ENCODE measurements at places on chromosomes 3 and 15.

DNA sequence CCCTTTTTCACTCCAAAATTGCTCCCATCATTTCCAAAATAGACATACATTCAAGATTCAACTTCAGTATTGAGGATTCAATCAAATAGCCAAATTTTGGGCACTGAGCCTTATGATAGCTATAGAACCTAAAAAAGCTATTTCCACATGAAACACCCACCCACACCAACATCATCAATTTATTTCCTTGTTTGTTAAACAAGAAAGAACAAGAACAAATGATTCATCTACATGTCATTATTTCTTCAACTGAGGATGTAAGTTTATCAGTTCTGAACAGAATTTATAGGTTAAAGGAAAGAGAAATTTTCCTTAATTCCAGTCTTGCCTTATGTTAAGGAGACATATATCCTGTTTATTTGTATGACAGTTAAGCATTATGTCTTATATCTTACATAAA is 32.2 kb downstream of the DPPA2 start:
- DNase-seq = no peak

DNA sequence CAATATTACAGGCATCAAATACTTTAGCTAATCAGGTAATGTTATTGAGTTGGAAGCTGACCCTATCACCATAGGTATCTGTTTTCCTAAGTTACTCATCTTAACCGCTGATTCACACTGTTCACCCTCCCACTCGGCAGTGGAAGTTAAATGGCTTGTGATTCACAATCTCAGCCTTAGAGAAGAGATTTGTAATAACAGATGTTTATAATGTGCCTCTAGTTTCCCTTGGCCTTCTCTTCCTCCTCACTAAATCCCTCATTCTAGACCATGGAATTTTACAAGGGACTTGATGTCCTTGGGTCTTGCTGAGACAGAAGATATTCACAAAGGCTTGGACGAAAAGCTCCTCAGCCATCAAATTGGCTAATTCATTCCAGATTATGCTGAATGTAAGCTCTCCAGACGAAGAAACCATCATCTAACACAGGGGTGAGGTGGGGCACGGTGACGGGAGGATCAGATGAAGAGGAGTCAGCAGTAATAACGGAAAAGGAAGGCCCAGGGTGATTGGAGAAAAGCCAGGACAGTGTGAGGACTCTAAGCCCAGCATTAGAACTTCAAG is 931.7 kb downstream of the MCTP2 start:
- DNase-seq = no peak

DNA sequence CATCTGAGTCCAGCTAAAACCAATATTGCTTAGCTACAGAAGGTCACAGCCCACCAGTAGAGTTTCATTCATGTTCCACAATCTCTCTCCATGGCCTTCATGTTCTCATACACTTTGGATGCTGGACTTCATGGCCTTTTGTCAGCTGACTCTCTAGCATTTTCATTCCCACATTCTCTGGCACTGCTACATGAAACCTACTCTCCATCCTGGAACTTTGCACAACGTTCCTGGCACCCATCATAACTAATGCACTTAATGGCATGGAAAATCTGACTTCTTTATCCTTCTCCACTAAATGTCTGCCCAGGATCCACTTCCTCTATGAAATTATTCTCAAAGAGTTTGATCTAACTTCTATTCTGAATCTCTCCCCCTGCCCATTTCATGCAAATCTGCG is 56.9 kb downstream of the SLC9A9 start:
- no peak for DNase-seq

- DNase-seq = no peak
These were observed 13.0 kb downstream of the CALML4 start for GRCh38 chr15:68192117-68192516.

GRCh38 chr15:80803580-80804525 is 24.7 kb downstream of the CEMIP start:
- no peak for DNase-seq

DNA sequence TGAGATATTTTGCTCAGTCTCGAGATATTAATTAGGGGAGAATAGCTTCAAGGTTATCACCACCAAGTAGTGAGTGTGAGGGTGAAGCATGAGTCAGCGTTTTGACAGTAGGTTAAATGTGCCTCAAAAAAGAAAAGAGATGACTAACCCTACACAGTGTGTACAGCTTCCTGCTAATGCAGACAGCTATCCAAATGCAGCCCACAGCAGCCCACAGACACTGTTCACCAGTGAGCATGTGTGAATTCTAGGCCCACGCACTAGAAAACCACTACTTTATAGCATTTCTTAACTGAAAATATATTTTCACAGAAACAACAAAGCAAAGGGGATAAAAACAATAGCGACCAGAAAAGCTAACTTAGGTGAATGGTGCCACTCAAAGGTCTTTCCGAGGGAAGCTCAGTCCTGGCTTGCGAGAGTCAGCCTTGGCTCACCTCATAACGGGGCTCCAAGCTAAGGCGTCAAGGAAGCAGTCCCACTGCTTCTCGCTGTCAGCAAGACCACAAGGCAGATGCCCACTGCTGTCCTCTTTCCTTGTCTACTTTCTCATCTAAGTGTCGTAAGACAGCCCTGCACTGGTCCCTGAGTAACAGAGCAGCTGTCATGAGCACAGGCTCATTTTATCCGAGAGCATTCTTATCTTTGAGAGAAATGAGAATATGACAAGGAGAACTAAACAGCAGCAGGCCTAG is 47.6 kb downstream of the TXNRD3 start:
- no peak for DNase-seq

DNA sequence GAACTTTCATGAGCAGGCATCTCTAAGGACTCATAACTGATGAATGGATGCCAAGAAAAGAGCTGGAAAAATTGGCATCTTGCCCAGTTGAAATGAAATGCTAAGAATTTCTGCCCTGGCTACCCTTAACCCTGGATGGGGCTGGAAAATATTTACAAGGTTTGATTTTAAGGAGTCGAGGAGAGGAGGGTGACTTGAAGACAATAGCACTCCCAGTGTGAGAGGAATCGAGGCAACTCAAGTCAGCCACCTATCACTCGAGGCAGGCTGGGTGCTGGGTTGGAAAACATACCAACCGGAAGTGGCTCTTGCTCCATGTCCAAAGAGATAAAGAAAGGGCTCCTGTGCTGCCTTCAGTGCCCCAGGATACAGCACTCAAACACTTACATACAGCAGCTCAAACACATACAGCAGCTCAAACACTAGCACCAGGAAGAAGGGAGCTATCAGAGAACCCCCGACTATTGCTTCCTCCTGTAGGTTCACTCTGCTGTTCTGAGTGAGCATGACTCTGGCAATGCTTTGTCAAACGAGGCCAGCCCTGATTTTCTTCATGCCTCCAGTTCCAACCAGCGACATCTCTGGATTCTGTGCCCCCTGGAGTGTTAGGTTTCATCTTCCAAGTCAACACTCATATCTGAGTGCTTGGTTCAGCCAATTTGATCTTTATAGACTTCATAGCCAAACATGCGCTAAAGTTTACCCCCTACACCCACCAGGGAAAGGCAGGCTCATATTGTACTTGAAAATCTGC is 4.9 kb downstream of the PRICKLE2 start:
- DNase-seq = no peak

DNA sequence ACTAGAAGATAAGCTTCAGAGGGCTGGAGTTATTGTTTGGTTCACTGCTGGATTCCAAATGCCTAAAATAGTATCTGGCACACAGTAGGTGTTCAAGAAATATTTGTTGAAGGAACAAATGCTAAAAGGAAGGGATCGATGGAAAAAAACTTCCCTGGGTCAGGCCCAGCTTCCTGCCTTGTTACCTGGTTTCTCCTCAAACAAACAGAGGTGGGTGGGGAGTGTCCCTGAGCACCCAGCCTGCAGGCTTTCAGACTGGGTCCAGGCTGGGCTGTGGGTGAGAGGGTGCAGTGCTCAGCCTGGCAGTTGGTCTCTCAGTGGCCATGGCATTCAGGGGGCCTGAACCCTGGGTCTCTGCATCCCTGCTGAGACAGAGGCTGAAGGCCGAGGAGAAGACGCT is 14.4 kb upstream of the STRA6 start:
- DNase-seq = no peak

- DNase-seq = no peak
These were observed 299.7 kb upstream of the LMCD1 start for GRCh38 chr3:8201886-8202285.

GRCh38 chr3:30453360-30454039 is 152.9 kb upstream of the TGFBR2 start:
- no peak for DNase-seq

DNA sequence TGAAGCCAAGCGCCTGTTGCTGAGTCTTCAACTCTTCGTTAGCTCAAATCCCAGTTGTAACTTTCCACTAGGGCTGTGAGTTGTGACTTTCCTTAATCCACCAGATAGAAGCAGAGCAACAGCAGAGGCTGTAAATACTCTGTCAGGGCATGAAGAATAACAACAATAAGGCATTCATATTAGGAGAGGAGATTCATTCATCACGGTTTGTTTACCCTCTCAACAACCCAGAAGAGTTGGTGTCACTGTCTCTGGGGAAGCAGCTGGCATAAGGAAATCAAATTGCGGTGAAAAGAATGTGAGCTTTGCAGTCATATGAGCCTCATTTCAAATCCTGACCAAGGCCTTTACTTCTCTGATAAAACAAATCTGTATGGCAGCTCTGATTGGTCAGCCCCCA is 184.8 kb downstream of the SHQ1 start:
- peak; percentile 28 for DNase-seq

DNA sequence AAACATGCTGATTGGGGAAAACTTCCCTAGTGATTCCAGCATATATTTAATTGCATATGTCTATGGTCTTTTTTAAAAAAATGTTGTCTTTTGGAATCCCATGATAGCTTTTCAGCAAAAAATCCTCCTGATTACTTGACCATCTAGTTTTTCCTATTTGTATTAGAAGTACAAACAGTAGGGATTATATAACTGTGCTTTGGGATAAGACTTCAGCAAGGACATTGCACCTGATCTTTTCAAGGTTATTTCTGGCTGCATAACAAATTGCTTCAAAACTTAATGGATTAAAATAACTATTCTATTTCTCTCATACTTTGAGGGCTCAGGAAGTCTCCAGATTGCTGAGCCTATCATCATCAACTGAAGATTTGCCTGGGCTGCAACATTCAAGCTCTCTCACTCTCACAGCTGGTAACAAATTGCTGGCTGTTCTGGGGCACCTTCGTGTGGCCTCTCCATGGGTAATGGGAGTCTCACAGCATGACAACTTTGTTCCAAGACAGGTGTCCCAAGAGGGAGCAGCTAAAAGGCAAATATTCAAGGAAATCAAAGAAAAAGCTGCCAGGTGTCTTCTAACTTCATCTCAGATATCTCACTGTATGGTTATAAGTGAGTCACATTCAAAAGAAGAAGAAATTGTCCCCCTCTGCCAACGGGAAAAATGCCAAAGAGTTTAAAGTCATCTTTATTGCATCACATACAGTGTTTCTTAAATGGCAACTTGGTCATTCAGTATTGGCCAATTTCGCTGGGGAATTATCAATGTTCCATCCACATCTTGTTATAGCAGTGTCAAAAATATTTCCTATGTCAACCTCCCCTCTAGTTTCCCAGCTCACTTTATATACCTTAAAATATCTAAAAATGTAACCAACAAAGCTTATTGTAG is 644.5 kb upstream of the GRM7 start:
- DNase-seq = no peak

- DNase-seq = peak; percentile 20
These were observed at the start of gene CHL1 for GRCh38 chr3:196311-197148. Gene CHL1, plus strand, starts transcription at chr3:196763. Its CDS starts 123,014 bp downstream, at chr3:319777.

- DNase-seq = no peak
These were observed 21.2 kb downstream of the GABRA5 start for GRCh38 chr15:26887926-26888666.

DNA sequence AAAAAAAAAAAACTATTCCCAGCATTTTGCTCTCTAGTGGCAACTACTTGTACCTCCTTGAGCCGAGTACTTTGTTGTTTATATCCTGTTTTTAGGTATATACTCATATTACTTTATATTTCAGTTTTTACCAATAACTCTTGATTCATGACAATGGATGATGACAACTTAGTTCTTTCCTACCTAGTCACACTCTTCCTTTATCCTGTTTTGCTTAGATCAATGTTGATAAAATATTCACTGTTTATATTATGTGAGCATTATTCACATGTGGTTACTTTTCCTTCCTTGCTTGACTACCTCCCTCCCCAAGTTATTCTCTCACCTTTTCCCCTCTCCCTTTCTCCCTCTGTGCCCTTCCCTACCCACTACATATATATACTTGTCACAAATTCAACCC is 53.7 kb downstream of the NKIRAS1 start:
- DNase-seq = no peak

DNA sequence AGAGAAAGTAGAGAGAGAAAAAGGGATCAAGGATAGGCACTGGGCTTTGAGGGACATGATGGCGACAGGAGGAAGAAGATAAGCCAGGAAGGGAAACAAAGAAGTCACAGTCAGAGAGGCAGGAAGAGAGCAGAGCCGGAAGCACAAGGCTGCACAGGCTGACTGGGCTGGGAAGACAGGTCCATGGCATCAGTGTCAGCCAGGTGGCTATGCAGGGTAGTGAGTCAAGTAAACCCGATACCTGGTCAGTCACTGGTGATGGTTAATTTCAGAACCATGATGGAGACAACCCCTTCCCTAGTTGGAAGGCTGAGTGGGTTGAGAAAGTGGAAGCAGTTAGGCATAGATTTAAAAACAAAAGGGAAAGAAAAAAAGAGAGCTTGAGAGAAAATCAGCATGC is 203.8 kb downstream of the EPHB1 start:
- DNase-seq = no peak

Data from NCI-H187 (cell line).